Hematopoietic multipotent progenitor cell treated with erythropoietin and hydrocortisone succinate and interleukin-3 and kit ligand, for 8 days (in vitro differentiated cells): ENCODE measurements at places on chromosomes 12 and 14.

DNA sequence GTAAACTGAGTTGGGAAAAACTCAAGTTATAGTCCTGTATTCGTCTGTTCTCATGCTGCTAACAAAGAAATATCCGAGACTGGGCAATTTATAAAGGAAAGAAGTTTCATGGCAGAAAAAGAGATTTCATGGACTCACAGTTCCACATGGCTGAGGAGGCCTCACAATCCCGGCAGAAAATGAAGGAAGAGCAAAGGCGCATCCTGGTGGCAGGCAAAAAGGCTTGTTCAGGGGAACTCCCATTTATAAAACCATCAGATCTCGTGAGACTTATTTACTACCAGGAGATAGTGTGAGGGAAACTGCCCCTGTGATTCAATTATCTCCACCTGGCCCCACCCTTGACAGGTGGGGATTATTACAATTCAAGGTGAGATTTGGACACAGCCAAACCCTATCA is 292.6 kb upstream of the SYT1 start:
- no peak for DNase-seq

DNA sequence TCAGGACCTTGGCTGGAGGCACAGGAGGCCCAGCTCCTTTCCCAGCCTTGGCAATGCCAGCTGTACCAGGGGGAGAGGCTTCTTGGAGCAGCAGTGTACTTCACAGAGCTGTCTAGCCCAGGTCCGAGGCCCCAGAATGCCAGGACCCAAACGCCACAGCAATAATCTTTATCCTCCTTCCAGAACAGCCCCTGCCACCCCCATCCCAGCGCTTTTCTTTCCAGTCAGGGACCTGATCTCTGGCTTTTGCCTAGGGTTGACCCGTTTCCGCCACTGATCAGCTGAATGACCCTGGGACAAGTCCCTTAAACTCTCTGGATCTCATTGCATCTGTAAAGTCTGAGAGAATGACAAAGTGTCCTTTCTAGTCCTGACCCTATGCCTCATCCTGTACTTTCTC is 5.1 kb downstream of the LAG3 start:
- no peak for DNase-seq

DNA sequence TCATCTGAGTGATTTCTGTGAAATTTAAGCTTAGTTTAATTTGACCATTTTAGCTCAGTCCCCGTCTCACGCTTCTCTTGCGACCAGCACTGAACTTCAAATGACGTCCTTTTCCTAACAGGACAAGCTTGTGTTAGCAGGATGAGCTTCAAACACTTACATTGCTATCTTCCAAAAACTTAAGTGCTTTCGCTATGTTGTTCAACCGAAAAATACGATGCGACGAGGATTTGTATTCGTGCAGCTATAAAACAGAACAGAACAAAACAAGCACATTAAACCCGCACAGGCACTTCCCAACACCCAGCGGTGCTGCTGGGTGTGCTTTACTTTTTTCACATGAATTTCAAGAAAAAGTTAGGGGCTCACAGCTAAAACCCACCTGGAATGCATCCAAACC is 64.2 kb upstream of the DICER1 start:
- no peak for DNase-seq

- DNase-seq: no peak
Observed at GRCh38 chr12:41466802-41467201, 278.7 kb downstream of the PDZRN4 start.

GRCh38 chr12:125533434-125534029 is 468.3 kb downstream of the AACS start:
- peak; percentile 10 for DNase-seq

DNA sequence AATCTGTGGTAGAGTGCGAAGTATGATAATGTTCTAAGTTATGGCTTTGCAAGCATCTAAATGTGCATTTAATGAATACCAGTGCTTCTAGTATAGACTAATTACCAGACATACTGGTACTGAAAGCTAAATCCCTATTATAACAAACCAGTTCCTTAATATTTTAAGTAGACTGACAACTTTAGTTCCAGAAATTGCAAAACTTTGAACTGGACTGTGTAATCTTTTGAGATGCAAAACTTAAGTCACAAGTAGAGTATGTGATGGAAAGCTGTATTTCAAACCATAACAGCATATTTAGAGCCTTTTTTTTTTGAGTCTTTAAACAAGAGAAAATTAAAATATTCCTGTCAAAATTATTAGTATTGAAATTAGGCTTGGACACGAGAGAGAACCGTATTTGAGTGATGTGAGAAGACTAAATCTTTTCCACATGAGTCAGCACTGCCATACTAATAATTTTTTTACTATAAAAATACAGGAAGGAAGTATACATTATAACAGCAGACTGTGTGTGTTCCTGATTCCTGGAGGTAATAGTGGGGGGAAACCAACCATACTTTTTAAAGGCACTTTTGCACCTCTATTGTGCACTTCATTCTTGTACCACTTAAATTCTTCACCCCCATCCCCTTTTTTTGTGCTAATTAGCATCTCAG is 45.5 kb downstream of the PPM1A start:
- DNase-seq: no peak

DNA sequence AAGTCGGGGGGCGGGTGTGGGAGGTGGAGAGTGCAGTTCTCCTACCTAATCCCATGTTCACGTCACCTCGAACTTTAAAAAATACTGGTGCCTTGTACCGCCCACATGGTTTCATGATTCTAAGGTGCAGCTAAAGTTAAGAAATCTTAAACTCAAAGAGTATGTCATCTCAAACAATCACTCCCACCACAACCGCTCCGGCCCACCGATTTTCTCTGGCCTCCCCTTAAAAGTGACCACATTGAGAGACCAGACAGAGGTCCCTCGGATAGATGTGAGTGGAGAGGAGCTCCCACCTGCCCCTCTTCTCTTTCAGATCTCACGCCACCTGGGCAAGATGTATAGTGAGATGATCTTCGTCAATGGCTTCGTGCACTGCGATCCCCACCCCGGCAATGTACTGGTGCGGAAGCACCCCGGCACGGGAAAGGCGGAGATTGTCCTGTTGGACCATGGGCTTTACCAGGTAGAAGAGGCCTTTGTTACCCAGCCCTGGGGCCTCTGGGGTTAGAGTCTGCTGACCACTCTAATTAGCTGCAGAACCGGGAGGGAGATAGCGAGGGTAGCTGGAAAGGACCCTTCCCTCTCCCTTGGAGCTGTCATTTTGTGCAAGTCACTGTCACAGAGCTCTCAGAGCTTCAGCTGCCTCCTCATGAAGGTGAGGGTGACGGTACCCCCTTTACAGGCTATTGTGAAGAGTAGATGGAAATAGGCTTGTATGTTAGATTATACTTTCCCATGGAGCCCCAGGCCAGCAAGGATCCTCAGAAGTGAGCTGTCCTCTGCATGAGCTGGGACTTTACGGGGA is 124.4 kb downstream of the ADCK1 start:
- DNase-seq: no peak

GRCh38 chr12:16369156-16369555 is 21.7 kb downstream of the MGST1 start:
- DNase-seq: no peak

DNA sequence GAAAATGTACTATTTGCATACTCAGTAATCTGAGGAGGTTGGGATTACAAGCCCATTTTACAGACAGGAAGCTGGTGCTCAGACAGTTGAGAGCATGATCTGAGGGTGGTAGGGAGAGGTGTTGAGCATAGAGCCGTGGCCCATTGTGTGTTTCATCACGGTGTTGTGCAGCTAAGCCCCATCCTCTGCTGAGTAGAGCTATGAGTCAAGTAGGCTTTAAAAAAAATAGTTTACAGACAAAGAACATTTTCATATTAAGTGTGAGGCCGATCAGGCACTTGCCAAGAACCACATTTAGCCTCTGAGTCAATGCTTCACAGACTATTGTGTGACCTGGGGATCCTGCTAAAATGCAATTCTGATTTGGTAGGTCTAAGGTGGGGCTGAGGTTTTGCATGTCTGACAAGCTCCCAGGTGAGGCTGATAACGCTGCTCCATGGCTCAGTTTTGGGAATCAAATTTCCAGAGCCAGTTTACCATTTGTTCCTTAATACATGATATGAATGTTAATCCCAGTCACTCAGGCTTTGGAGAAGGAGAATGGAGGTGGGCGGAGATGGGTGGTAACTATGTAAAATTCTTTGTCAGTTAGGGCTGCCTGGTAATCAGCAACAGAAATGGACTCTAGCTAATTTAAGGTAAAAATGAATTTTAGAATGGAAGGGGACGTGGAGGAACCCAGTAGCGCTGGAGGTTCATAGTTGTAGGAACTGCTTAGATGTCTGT is 22.2 kb downstream of the ZNF664 start:
- no peak for DNase-seq

- no peak for DNase-seq
Observed at GRCh38 chr12:12759234-12759915, 26.1 kb upstream of the APOLD1 start.

DNA sequence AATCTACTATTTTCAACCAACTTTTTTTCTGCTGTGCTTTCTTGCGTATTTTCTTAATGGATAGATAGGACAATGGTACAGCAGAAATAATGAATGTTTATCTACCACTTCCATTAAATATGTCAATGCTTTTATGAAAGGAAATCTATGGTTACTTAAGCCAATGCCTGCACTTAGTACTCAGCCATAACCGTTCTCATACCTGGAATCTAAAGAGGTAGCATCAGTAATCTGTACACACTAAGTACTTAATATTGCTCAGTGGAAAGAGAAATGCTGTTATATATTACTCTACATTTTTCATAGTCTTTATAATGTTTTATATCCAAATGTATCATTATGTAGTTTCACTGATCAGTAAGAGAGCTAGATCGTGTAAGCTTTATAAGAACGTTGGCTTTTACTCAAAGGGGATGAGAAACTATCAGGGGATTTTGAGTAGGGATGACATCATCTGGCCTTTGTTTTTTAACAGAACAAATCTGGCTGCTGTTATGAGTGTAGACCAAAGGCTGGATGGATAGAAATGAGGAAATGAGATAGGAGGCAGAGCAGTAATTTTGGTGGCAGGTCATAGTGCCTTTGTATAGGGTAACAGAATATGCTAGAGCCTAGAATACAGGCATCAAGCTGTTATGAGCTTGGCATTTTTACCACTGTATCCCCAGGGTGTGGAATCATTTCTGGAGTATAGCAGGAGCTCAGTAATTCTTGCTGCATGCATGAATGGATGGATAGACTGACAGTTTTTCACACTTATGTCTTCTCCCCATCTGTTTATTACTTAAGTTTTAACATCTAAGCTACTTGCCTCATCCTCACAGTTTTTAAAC is 34.0 kb downstream of the ALG10B start:
- no peak for DNase-seq

GRCh38 chr12:80233926-80234325 is 134.6 kb downstream of the OTOGL start:
- no peak for DNase-seq

DNA sequence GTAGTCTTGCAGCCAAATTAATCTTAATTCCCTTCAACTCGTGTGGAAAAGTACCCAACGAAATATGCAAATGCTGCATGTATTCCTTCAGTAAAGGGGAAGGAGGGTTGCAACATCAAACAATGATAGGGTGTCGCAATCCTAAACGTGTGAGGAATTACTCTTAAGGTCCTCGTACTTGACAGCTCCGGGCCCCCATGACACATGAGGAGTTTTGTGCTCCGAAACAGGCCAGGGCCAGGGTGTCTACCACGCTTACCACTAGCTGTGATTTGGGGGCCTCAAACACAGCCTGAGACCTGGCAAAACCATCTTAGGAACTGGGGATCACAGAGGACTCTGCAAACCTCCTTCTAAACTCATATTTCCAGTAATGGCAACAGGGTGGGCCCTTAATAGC is 20.4 kb downstream of the FOS start:
- peak; percentile 36 for DNase-seq

DNA sequence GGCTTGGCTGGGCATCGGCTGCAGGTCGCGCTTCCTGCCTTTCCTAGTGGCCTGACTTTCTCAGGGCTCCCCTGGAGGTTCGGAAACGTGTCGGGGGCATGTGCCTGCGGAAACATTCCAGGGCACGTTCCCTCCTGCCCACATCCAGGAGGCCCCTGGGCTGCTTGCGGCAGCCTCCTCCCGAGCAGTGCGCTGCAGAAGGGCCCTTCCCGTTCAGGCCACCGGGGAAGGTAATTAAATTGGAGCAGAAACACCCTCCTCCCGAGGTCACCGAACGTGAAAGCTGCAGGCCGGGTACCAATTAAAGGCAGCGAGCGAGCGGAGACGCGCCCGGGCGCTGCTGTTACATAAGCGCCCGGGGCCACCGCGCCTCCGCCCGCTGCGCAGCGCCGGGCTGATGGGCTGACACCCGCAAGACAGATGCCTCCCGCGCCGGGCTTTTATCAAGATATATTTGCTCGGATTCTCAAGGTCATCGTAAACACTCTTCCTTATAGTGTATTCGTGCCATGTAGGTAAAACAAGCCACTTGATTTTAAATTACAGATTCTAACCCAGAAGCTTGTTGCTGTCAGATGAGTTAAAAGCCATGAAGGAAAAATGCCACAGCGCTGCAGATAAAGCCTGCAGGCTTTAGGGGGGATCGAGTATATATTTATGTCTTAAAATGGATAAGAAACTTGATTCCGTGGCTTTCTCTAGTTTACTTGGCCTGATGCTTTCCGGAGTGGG is 31.4 kb downstream of the SSPN start:
- peak; percentile 4 for DNase-seq

- no peak for DNase-seq
Observed at GRCh38 chr14:73149753-73150152, 13.4 kb downstream of the PSEN1 start.

GRCh38 chr12:115820656-115821055 is 456.8 kb downstream of the MED13L start:
- no peak for DNase-seq

DNA sequence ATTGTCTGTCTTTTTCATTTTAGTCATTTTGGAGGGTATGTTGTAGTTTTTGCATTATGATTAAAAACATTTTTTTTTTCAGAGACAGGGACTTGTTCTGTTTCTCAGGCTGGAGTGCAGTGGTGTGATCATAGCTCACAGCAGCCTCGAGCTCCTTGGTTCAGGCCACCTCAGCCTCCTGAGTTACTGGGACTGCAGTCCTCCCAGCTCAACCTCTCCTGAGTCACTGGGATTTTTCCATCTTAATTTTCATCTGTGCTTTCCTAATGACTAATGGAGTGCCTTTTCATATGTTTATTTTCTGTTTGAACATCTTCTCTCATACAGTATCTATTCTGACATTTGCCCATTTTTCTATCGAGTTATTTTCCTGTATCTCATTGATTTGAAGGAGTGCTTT is 52.6 kb downstream of the DYRK2 start:
- no peak for DNase-seq

DNA sequence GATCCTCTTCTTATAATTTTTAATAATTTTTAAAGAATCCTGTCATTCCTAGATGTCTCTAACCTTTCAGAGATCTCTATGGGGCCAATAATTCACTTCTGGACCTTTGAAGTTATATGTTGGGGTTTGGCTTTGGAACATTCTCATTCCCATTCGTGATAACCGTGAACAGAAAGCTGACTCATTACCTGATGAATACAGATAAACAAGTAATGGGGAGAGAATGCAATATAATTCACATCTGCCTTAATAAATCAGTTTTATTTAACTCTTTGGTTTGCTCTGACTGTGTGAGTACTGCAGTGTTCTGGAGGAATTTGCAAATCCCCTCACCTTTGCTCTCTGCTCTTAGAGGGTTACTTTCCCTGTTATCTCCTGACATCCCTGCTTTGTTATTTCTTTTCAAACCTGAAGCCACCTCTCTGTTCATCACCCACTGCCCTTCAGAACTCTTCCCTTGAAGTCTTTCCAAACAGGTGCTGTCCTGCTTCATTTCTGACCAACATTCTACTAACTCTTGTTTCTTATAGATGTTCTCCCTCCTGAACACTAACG is 79.6 kb upstream of the SLC38A2 start:
- DNase-seq: no peak

- no peak for DNase-seq
Observed at GRCh38 chr12:6124411-6125309, at the start of gene VWF. TSS of gene VWF (minus strand) at chr12:6124670. CDS start at chr12:6123196, 1,474 bp downstream.
